ENCODE measurements at places on chromosomes 2 and 18. TPM values are rescaled to one million over a fixed set of nuclear protein-coding genes. Genes with fewer than 3 reads are reported as not detected.

The AMER3 gene
- total RNA-seq: not detected

The NEU4 gene
- total RNA-seq: not detected

The AKAIN1 gene
- total RNA-seq: not detected

The PAIP2B gene
- total RNA-seq: 1.2 TPM

The ABCB11 gene
- 0.53 TPM for total RNA-seq

The ARL5A gene
- 128 TPM for total RNA-seq

The SH3BP4 gene
- total RNA-seq: 105 TPM

The TNFRSF11A gene
- total RNA-seq: 5.5 TPM

The FOXI3 gene
- not detected for total RNA-seq

The FOXD4L1 gene
- not detected for total RNA-seq

The CREB1 gene
- 55.5 TPM for total RNA-seq

The DSC1 gene
- not detected for total RNA-seq

The PAX8 gene
- total RNA-seq: 0.13 TPM

The TTC27 gene
- total RNA-seq: 32.3 TPM

The FBXO41 gene
- total RNA-seq: 0.66 TPM

The MARCO gene
- total RNA-seq: not detected

The RAX gene
- not detected for total RNA-seq

The C18orf63 gene
- total RNA-seq: not detected

The MC4R gene
- not detected for total RNA-seq

The CCDC74A gene
- total RNA-seq: 5.6 TPM

The SPRED2 gene
- total RNA-seq: 6.7 TPM

The ATP9B gene
- total RNA-seq: 28.1 TPM

The RAPGEF4 gene
- 4.5 TPM for total RNA-seq

The EVX2 gene
- not detected for total RNA-seq

The RTP5 gene
- not detected for total RNA-seq

The NEMP2 gene
- total RNA-seq: 3.6 TPM

The APLF gene
- total RNA-seq: 4.5 TPM

The MYO3B gene
- under 0.01 TPM for total RNA-seq

The HTR2B gene
- total RNA-seq: 0.07 TPM

The REG3G gene
- not detected for total RNA-seq

The TMEFF2 gene
- 0.07 TPM for total RNA-seq

The MLPH gene
- total RNA-seq: 0.27 TPM

The CD28 gene
- under 0.01 TPM for total RNA-seq
